ENCODE measurements at places on chromosomes 4 and X.

DNA sequence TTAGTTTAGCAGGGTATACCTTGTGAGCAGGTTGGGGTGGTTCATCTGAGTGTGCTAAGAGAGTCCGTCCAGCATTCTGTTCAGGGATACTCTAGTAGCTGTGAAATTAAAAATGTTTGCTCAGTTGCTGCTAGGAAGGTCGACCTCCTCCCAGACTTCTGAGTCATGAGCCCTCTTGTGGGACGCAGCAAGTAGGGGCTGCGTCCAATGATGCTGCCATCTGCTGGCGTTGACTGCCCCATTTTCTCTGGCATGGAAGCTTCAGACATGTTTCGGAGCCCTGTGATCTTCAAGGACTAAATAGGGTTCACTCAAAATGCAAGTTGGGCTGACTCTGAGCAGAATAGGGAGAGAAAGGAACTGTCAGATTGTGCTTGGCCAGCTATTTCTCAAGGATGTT, 201.0 kb upstream of the ARSJ start:
- no peak overlapping the region for H3K4me3 ChIP-seq
- peak; percentile 28 for DNase-seq

DNA sequence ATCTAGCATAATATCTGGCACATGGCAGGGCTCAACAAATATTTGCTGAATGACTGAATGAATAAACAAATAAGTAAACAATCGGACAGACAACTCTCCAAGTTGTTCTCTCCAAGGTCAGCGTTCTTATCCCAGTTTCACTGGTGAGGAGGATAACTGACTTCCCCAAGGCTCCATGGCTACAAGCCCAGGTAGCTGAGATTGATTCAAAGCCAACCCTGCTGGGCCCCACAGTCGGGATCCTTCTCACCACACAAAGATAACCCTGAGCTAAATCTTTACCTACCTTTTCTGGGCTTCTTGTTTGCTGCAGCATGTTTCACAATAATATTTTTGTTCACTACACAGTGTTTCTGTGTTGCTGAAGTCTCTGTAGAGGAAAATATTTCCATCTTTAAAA, 54.9 kb downstream of the USP46 start:
- no peaks in the 10 kb centered on the region for H3K4me1 ChIP-seq
- peaks cover 6% of the 10 kb centered on the region for H3K36me3 ChIP-seq
- DNase-seq, result no peak
- no peak overlapping the region for H3K4me3 ChIP-seq

GRCh38 chr4:104728380-104729122, 233.9 kb upstream of the CXXC4 start:
- H3K27me3 ChIP-seq, result no peaks in the 10 kb centered on the region
- DNase-seq, result no peak
- no peak overlapping the region for H3K27ac ChIP-seq
- no peaks in the 10 kb centered on the region for H3K4me1 ChIP-seq
- H3K4me3 ChIP-seq, result no peak overlapping the region
- H3K36me3 ChIP-seq, result no peaks in the 10 kb centered on the region

DNA sequence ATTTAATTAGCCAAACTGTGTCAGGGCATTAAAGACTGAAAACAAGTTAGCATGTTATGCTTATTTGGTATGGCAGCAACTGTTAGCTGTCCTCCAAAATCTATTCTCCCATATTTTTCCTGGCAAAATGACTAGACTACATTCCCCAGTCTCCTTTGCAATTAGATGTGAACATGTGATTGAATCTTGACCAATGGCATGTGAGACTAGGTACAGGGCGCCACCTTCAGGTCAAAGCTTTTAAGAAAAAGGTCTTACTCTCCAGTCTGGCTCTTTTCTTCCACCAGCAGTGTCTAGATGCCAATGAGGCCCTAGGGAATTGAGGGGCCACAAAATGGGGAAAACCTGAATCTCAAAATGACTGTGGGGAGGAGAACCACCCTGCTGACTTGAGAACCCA, 408.2 kb downstream of the SMARCA1 start:
- H3K27ac ChIP-seq, result no peak overlapping the region
- no peaks in the 10 kb centered on the region for H3K36me3 ChIP-seq
- DNase-seq, result no peak
- H3K27me3 ChIP-seq, result no peaks in the 10 kb centered on the region
- H3K4me1 ChIP-seq, result no peaks in the 10 kb centered on the region

GRCh38 chr4:185541251-185541727, 6.0 kb upstream of the PDLIM3 start:
- H3K27me3 ChIP-seq, result peaks cover 18% of the 10 kb centered on the region
- no peak for DNase-seq
- no peak overlapping the region for H3K27ac ChIP-seq
- H3K4me3 ChIP-seq, result no peak overlapping the region
- H3K4me1 ChIP-seq, result no peaks in the 10 kb centered on the region

DNA sequence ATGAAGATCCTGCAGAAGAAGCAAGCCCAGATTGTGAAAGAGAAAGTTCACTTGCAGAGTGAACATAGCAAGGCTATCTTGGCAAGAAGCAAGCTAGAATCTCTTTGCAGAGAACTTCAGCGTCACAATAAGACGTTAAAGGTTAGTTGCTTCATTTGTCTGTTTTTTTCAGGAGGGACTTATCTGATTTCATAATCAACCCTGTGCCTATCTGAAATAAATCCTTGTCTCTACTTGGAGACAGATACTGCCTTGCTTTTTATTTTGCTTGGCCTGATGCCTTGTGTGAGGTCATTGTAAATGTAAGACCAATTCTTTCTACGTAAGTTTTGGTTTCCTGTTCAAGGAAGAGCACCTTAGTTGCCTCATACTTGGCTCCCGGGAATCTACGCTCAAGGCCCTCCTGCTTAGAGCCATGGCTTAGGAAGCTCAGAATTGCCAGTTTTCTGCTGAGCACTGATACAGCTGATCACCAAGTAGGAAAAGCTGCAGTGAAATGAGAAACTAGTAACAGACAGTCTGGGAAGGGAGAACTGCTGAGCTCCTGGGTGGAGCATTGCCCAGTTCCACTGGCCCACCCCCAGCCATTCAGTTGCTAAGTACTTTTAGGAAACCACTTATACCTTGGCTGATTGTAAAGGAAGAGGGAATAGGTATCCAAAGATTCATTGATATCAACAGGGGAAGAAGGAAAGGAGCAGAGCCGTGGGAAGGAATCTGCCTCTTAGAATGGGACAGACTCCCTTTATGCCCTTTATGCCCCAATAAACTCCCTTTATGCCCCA, 41.8 kb downstream of the RBBP7 start:
- no peak for DNase-seq
- H3K27me3 ChIP-seq, result no peaks in the 10 kb centered on the region
- no peak overlapping the region for H3K27ac ChIP-seq
- peaks cover 4% of the 10 kb centered on the region for H3K36me3 ChIP-seq
- peaks cover 7% of the 10 kb centered on the region for H3K4me1 ChIP-seq
- H3K4me3 ChIP-seq, result no peak overlapping the region

DNA sequence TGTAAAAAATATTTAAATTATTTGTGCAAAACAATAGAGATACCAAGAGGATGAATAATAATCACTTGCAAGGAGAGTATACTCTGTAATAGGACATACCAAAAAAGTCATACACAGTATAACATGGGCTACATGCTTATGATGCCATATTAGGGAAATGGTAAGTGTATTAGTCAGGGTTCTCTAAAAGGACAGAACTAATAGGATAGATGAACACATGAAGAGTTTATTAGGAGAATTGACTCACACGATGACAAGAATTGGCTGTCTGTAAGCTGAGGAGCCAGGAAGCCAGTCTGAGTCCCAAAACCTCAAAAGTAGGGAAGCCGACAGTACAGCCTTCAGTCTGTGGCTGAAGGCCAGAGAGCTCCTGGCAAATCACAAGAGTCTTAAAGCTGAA, 151.2 kb downstream of the DTHD1 start:
- H3K27me3 ChIP-seq, result peaks cover 5% of the 10 kb centered on the region
- H3K4me3 ChIP-seq, result no peak overlapping the region
- DNase-seq, result no peak

DNA sequence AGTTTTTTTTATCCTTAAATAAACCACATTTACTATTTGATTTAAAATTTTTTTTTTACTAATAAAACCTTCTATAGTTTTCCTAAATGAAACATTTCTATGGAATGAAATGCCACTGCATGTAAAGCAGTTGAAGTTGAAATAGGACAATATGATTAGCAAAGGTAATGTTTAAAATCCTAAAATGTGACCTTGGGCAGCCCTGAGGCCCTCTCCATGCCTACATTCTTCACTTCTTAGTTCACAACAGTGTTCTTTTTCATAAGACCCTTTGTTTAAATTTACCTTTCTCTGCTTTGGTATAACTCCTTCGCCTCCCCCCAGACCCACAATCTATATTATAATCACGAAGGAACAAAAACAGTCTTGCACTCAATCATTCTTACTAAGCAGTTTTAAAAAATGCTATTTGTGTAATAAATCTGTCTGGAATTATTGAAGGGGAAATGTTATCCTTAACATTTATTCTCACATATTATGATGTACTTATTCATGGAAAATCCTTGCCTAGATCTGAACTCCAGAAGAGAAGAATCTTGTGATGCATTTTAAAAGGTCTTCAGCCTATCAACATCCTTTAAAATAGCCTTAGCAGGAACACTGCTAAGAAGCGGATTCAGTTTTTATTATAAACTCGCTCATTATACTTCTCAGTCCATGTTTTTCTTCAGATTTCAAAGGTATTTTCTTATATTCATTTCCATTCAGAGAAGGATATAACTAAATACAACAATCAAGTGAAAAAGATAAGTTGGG, 124.6 kb upstream of the NAP1L5 start:
- peak overlapping the region; percentile 85 for H3K4me3 ChIP-seq
- H3K4me1 ChIP-seq, result peaks cover 11% of the 10 kb centered on the region
- DNase-seq, result no peak
- no peak overlapping the region for H3K27ac ChIP-seq
- H3K36me3 ChIP-seq, result no peaks in the 10 kb centered on the region

- no peak for DNase-seq
- no peak overlapping the region for H3K4me3 ChIP-seq
- H3K36me3 ChIP-seq, result peaks cover 2% of the 10 kb centered on the region
- H3K27ac ChIP-seq, result no peak overlapping the region
- no peaks in the 10 kb centered on the region for H3K27me3 ChIP-seq
- H3K4me1 ChIP-seq, result peaks cover 2% of the 10 kb centered on the region
These were observed 11.7 kb downstream of the MAGED2 start for GRCh38 chrX:54819201-54819600.

- H3K4me3 ChIP-seq, result no peak overlapping the region
- DNase-seq, result no peak
- no peaks in the 10 kb centered on the region for H3K27me3 ChIP-seq
These were observed 182.0 kb downstream of the ANKRD50 start for GRCh38 chr4:124530464-124531077.

- no peak overlapping the region for H3K27ac ChIP-seq
- H3K36me3 ChIP-seq, result no peaks in the 10 kb centered on the region
- H3K4me3 ChIP-seq, result no peak overlapping the region
These were observed 165.0 kb downstream of the SPIN4 start for GRCh38 chrX:63186137-63186536.

Data from activated naive CD8-positive, alpha-beta T cell treated with anti-CD3 and anti-CD28 coated beads for 36 hours (primary cell).